Midbrain (tissue), 1 donor: ENCODE measurements at places on chromosomes 5 and 9.

GRCh38 chr5:37751227-37751626 is 88.6 kb downstream of the GDNF start:
- DNase-seq, result no peak

- DNase-seq, result no peak
These were observed 570.9 kb upstream of the GRIN3A start for GRCh38 chr9:102309379-102309778.

GRCh38 chr5:17154211-17154996 is 63.0 kb upstream of the BASP1 start:
- no peak for DNase-seq

- no peak for DNase-seq
These were observed 805.0 kb upstream of the C9orf72 start for GRCh38 chr9:28378231-28378630.

DNA sequence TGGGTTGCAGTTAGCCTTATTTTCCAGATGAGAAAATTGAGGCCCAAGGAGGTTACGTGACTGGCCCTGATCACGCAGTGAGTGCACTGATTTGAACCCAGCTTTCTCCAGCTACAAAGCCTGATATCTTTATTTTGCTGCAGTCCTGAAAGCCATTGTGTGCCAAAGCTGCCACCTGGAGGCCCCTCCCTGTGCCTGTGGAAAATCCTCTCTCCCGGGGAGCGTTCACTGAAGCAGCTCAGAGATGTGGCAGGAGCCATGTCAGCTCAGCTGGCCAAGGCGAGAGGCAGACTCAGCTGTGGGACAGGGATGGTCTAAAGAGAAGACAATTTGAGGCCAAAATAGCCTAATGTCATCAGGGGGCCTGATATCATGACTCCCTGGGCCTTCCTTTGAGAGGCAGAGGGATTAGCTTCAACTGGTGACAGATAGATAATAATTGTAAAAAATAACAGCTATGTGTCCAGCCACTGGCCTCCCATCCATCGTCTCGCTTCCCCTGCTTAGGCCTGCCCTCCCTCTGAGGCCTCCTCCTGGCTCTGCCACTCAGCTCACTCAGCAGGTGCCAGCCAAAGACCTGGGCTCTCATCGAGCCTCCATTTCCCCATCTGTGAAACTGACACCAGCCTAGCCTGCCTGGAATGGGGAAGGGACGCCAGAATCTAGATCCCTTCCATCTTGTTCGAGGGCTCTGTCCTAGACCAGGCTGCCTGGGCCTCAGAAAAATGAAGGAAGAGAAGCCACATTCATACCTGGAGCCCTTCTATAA is 74.3 kb upstream of the GGTA1 start:
- DNase-seq, result no peak
